ENCODE measurements at places on chromosomes 11 and 22.

DNA sequence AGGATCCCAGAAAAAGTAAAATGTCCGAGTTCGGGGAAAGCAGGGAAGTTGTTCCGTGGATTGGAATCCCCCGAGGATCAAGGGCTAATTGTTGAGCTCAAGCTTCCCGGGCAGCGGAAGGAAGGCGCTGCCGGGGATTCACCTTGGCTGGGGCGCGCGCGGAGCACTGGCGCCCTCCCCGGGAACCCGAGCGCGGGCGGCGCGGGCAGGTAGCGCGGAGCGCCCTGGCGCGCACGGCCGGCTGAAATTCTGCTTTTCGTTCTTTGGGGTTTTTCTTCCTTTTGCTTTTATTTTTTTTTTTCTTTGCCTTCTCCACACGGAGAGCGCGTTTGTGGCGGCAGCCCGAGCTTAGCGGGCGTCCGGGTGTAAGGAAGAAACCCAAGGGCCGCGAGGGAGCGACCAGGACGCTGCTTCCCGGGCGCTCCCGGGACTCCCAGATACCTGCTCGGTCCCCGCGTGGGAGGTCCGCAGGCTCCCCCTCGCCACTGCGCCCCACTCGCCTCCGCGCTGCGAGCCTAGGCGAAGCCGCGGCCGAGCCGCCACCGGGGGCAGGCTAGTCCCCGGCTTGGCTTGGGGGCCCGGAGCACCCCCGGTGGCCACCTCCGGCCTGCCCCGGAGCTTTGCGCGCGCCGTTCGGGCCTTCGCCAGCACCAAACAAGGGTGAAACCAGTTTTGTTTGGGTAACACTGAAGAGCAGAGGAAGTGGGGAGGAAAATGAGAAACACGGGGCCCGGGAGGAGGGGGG lies 4.8 kb upstream of the IGF2 start:
- DNase-seq: no peak

DNA sequence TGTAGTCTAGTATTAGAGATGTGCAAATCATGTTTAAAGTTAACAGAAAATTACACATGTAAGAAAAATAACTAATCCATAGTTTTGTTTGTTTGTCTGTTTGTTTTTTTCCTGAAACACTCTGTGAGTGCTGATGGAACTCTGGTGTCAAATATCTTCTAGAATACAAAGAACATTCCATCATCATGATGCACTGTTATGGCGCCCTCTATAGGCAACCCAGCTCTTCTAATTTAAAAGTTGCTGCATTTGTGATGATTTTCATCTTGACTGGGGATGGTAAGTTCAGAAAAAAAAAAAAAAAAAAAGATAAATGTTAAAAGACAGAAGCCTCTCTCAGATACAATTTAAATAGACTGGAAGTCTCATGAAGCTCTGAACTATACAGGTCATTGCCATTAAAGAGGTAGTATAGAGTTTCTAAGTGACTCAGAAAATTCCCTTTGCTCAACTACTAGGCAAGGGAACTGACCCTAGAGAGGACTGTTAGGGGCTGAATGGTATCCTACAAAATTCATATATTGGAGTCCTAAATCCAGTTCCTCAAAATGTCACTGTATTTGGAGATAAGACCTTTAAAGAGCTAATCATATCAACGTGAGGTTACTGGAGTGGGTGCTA lies 597.2 kb upstream of the ANO3 start:
- no peak for DNase-seq

DNA sequence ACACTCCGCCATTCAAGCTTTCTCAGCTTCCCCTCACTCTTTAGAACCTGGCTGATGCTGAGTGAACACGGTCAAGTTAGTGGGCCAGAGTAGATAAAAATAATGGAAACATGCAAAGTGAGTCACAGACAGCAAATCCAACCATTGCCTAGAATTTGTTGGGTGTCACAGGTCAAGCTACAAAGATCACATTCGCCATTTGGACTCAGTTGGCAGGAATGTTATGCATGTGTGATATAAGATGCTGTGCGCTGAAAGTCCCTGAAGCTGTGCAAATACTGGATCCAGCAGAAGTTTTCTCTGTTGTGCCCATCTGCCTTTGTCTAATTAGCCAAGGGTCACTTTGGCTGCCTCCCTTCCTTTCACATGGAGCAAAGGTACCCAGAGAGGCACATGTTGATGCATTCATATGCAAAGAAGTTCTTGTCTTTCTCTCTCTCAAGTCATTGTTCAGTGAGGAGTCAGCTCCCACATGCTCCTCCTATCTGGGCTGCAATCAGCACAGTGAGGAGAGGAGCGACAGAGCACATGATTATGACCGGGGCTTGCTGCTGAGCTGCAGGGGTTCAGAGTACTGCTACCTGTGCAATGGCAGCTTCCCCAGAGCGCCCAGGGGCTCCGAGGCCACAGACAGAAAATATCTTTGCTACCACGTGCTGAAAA lies 39.7 kb downstream of the FLI1 start:
- DNase-seq: no peak

DNA sequence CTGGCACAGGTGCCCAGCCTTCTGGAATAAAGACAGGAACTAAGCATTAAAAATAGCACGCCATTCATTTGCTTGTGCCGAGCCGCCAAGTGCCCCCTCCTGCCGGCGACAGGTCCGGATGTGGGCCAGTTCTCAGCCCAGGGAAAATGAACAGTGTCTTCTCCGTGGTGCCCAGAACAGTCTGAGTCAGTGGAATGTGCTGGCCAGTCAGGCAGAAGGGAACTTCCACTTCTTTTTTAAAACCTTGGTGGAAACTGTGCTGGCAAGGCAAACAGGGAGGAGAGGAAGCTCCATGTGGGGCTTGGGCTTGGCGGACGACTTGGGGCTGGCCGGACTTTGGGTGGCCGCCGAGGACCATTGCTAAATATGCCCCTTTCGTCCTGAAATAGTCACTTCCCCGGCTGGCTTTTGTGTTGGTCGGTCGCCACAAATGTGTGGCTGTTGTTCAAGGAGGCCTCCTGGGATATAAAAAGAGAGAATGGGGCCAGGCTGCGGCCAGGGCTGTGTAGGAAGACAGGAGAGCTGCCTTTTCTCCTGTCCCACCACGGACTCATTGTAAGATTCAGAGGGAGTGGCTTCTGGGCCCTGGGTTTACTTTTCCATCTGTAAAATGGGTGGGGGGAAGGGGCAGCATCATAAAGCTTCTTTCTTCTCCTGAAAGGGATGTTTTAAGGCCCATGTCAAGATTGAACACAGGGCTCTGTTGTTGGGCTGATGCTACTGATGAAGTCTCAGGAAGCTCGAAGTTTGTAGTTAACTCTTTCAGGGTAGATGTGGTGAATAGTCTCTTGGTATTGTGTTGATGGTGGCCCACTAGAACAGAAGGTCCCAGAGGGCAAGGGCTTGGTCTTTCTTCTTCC lies 101.0 kb downstream of the PTPRJ start:
- DNase-seq: no peak

DNA sequence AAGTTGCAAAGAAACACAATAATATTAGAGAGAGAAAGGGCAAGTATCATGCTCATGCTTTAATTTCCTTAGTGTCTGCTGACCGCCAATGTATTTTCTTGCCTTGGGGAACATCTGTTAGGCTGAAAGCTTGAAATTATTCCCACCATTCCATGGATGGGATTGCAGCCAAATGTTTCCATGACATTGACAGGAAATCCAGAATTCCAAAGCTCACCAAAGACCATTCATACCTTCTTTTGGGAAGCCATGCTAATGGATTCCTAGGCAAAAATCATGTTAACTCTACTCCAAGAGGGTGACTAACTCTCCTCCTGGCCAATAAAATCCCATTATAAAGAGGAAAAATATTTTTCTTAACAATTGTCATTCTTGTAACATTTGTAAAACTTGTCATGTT lies 661.4 kb upstream of the FAT3 start:
- no peak for DNase-seq

DNA sequence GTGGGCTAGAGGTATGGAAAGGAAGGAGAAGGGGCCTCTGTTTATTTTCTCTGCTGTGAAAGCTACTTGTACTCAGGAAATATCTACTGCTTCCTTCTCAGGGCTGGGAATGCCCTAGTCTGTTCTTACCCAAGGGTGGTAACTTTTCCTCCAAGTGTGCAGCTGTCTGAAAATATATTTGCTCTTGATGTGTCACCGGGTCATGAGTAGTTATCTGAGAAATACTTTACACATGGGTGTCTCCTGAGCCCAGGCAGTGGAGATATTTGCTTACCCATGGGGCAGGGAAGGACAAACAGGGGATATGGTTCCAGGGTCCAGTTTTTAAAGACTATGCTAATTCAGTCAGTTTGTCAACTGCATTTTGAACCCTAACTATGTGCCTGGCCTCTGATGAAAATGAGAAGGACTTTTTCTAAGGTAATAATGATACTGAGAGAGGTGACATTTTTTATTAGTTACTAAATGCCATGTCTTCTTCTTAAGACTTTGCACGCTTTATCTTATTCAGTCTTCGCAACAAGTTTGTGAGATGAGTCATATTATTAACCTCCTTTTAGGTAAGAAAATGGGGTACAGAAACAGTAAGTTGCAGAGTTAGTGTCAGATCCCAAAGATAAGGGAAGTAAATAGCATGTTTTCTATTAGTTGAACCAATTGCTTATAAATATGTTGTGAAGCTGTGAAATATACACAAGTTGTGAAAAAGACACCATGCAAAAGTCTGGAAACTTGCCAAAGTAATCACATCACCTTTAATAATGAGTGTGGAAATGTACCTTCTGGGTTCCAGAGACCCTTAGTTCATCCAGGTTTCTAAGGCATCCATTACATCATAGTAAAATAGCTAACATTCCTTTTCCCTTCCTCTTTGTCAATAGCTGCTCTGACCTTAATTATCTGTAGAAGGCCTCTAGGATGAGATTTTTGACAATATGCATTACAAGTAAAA lies 22.9 kb downstream of the SYTL2 start:
- DNase-seq: no peak

GRCh38 chr22:22103078-22103875 lies 120.7 kb upstream of the TOP3B start:
- no peak for DNase-seq

DNA sequence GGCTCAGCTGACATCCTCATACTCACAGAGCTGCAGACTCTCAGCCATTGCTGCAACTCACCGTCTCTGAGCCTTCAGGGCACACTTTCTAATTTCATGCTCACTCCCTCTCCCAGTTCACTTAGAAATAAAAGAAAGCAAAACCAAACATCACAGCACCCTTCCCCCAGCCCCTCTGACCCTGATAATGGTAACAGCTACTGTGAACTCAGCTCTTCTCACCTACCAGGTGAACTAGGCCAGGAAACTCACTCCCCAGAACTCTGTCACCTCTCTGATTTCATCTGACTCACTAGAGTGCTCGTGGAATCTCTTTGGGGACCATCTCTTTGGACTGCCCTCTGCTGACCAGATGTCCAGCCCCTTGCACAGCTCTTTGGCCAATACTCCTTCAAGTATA lies 14.5 kb upstream of the PARVA start:
- no peak for DNase-seq

GRCh38 chr11:115222218-115222862 lies 281.9 kb downstream of the CADM1 start:
- DNase-seq: peak; percentile 2

- no peak for DNase-seq
These were observed 1400.8 kb upstream of the TENM4 start for GRCh38 chr11:80841675-80842074.

DNA sequence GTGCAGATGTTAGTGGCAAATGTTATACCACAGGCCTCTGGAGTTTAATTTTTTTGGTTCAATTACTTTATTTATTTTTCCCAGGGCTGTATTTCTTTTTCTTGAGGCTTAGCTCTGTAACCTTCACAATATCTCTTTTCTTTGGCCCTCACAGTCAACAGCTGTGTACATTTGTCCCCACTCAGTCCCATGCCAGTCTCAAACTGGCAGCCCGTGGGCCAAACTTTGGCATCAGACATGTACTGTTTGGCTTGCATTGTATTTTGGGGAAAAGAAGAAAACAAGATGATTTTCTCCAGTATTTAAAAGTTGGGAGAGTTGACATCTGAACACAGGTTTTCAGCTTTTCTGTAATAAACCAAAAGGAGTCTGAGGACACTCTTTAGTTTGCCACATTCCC lies 87.1 kb downstream of the PRR5L start:
- no peak for DNase-seq

GRCh38 chr11:132005887-132006286 lies 635.5 kb downstream of the NTM start:
- DNase-seq: no peak

DNA sequence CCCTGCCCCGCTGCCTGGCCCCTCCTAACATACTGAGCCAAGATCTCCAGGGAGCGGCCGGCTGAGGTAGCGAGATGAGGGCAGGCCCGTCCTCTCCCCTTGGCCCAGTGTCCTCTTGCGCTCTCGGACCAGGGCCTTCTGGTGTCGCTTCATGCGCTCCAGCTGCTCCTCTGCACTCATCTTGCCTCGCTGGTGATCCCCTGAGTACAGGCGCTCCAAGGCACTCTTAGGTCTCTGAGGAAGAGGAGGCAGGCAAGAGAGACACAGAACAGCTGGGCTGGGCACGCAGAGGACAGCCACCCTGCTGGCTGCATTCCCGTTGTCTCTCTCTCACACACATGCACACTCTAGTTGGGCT lies 50.6 kb downstream of the C11orf58 start:
- DNase-seq: no peak

DNA sequence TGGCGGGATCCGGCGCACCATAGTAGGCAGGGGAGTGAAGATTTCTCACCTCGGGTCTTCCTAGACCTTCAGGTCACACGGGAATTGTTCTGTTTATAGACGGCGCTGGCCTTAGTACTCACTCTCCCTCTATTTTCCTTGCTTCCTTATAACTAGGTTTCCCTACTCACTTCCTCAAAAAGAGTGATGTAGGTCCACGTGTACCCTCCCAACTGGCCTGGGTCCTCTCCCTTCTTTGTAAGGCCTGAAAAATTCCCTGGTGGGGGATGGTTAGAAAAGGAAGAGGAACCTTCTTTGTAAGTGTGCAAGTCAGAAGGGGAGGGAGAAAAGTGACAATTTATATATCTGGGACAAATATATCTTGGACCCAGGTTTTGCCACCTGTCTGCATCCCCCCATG lies 2.9 kb upstream of the TMEM9B start:
- no peak for DNase-seq

- peak; percentile 36 for DNase-seq
These were observed 37.2 kb upstream of the ETS1 start for GRCh38 chr11:128624269-128625175.

- no peak for DNase-seq
These were observed 23.7 kb downstream of the ARVCF start for GRCh38 chr22:19992921-19993355.

DNA sequence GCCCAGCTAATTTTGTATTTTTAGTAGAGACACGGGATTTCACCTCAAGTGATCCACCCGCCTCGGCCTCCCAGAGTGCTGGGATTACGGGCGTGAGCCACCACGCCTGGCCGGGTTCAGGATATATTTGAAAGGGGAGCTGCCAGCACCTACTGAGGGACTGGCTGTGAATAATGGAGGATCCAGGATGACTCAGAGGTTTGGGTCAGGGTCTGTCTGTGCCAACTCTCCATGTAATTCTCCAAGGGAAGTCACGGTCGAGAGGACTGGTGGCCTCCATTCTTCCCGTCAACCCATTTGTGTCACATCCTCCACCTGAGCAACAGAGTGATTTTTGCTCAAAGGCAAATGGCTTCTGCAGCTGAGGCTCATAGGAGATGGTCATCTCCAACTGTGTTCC lies 3.6 kb upstream of the ARRB1 start:
- DNase-seq: no peak
